Heart right ventricle (tissue), 16 donors: ENCODE measurements at places on chromosomes 4 and X. TPM values are rescaled to one million over a fixed set of nuclear protein-coding genes. Genes with fewer than 3 reads are reported as not detected.

- H3K27ac ChIP-seq: no peak overlapping the region
- H3K36me3 ChIP-seq: no peaks in the 10 kb centered on the region
- no peak overlapping the region for H3K4me3 ChIP-seq
- DNase-seq: no peak
- no peaks in the 10 kb centered on the region for H3K27me3 ChIP-seq
These were observed 472.0 kb downstream of the IQCM start for GRCh38 chr4:149343614-149344013.

ASB5 gene
- total RNA-seq: 3.3 TPM

GRCh38 chrX:135974279-135974856, 580 bp upstream of the MMGT1 start:
- peak; percentile 80 for DNase-seq
- H3K4me1 ChIP-seq: peaks cover 24% of the 10 kb centered on the region
- H3K36me3 ChIP-seq: no peaks in the 10 kb centered on the region
- peak overlapping the region; percentile 13 for H3K4me3 ChIP-seq
- peak overlapping the region; percentile 10 for H3K27ac ChIP-seq
- no peaks in the 10 kb centered on the region for H3K27me3 ChIP-seq

GRCh38 chr4:1850276-1850675, 5.7 kb downstream of the LETM1 start:
- H3K36me3 ChIP-seq: peaks cover 28% of the 10 kb centered on the region
- H3K27ac ChIP-seq: no peak overlapping the region
- no peaks in the 10 kb centered on the region for H3K27me3 ChIP-seq
- no peak overlapping the region for H3K4me3 ChIP-seq
- H3K4me1 ChIP-seq: peaks cover 26% of the 10 kb centered on the region

TASL gene
- 0.47 TPM for total RNA-seq

DNA sequence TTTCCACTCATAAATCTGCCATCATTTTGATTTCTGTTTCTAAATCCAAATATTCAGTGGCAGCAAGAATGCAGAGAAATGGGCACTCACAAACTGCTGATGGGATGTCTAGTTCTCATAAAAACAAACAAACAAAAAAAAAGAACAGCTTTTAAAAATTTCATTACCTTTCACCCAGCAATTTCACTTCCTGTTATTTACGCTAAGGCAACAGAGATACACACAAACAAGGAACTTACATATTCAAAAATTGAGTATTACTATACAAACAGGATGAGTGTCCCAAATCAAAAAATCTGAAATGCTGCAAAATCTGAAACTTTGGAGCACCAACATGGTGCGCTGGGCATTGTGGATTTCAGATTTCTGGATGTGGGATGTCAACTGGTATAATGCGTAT, 36.4 kb downstream of the FAT1 start:
- no peaks in the 10 kb centered on the region for H3K27me3 ChIP-seq
- H3K27ac ChIP-seq: no peak overlapping the region
- no peak for DNase-seq
- no peak overlapping the region for H3K4me3 ChIP-seq

- no peaks in the 10 kb centered on the region for H3K36me3 ChIP-seq
- no peaks in the 10 kb centered on the region for H3K4me1 ChIP-seq
- no peak for DNase-seq
- H3K27ac ChIP-seq: no peak overlapping the region
- H3K4me3 ChIP-seq: no peak overlapping the region
- H3K27me3 ChIP-seq: no peaks in the 10 kb centered on the region
These were observed 342.9 kb upstream of the ADGRL3 start for GRCh38 chr4:60857130-60857753.

GRCh38 chr4:47499700-47500099, 14.6 kb downstream of the ATP10D start:
- no peaks in the 10 kb centered on the region for H3K27me3 ChIP-seq
- H3K4me1 ChIP-seq: peaks cover 5% of the 10 kb centered on the region
- no peak overlapping the region for H3K27ac ChIP-seq

DNA sequence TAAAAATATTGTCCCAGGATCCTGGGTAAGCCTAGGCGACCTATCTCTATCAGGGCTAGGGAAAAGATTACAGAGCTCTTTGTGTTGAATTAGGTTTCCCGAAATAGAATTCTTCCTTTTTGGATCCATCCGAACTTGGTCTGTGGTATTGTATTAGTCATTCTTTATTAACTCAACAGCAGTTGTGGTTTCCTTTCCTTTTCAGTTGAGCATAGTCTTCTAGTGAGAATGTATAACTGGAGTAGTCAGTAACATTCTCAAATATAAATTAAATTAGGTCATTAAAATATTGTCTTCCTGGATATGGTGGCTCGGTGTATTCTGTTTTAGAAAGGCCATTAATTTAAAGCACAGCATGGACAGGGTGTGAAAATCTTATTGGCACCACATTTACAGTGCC, 520.4 kb downstream of the NLGN4X start:
- H3K27ac ChIP-seq: no peak overlapping the region
- DNase-seq: no peak
- no peaks in the 10 kb centered on the region for H3K4me1 ChIP-seq
- no peaks in the 10 kb centered on the region for H3K36me3 ChIP-seq
- H3K27me3 ChIP-seq: no peaks in the 10 kb centered on the region

NDP gene
- total RNA-seq: 0.14 TPM

GRCh38 chr4:95092766-95093165, 335.0 kb downstream of the BMPR1B start:
- no peaks in the 10 kb centered on the region for H3K36me3 ChIP-seq
- no peaks in the 10 kb centered on the region for H3K4me1 ChIP-seq
- no peak for DNase-seq

DNA sequence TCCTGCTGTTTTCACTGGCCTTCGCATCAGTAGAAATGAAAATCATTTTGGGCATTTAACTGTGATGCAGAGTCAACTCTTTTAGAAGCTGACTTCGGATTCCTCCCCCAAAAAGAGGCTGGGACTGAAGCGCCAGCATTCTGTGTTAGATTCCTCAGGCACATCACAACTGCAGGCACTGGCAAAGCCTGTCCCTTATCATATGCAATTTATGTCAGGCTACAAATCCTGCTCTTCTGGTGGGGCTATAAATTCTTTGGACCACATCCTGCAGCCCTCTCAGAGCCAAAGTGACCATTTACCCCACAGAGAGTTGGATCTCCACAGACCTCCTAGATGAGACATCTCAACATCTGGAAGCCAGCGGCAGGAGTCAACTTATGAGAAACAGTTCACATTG, 138.4 kb downstream of the CBR4 start:
- peaks cover 11% of the 10 kb centered on the region for H3K27me3 ChIP-seq
- H3K36me3 ChIP-seq: no peaks in the 10 kb centered on the region
- peaks cover 74% of the 10 kb centered on the region for H3K4me1 ChIP-seq
- no peak overlapping the region for H3K4me3 ChIP-seq
- H3K27ac ChIP-seq: no peak overlapping the region

DGKK gene
- 0.02 TPM for total RNA-seq

DNA sequence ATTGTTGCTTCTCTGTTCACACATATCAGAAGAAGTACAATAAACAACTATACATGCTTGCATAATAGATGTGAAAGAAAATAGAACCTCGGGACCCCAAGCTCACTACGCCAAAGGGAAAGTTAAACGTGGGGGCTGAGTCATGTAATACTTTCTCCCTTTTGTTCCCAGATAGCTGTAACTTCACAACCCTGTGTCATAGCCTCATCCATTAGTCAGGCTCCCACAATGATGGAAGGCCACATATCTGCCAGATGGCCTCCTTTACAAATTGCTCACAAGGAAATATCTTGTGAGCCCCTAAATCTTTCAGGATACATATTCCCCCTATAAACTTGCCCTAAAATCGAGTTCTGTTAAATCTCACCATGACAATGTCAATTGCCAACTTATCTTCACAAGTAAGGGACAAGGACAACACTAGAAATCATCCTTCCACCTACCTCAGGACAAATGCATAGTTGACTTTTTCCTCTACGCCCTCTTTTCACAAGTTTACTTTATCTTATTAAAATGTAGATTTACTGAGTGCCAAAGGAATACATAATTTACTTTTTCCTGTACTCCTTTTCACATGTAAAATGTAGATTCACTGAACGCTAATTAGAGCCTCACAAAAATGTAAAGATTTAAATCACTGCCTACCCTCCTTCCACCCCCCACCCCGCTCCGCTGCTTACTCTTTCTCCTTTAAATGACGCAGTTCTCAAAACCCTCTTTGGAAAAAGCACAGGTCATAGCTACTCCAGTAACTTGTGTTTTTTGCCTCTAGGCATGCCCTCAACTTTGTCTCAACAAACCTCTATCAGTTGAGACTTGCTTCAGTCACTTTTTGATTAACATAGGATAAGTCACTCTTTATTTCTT, 477.1 kb downstream of the DTHD1 start:
- no peaks in the 10 kb centered on the region for H3K27me3 ChIP-seq
- no peaks in the 10 kb centered on the region for H3K4me1 ChIP-seq
- H3K4me3 ChIP-seq: no peak overlapping the region
- no peak for DNase-seq
- H3K36me3 ChIP-seq: no peaks in the 10 kb centered on the region
- no peak overlapping the region for H3K27ac ChIP-seq

PASD1 gene
- total RNA-seq: not detected

- H3K27ac ChIP-seq: no peak overlapping the region
- no peaks in the 10 kb centered on the region for H3K27me3 ChIP-seq
These were observed 674.8 kb downstream of the IQCM start for GRCh38 chr4:149140841-149141240.

DNA sequence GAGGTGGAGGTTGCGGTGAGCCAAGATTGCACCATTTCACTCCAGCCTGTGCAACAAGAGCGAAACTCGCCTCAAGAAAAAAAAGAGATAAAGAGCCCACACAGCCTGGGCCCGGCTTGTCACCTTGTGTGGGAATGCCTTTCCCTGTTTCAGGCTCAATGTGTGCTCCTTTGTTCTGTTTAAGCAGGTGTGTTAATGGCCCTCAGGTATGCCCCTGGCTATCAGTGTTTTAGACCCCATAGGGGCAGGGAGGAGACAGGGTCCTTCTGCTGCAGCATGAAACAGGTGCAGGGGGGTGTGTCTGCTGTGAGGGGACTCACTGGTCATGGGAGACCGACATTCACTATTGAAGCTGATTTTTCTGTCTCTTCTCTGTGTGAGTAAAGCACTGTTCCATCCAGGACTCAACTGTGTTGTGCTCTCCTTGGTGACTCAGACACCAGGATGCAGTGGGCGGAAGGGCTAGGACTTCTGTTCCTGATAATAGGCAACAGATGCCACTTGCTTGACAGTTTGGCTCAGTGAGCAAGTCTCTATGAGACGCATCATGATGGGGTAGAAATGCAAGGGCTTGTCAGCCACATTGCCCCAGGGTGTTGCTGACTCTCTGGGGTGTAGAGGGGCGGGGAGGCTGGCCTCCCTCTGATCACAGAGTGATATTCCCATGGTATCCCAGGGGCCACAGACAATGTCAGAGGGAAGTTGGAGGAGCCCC, 15.6 kb upstream of the LAP3 start:
- no peaks in the 10 kb centered on the region for H3K4me1 ChIP-seq
- no peaks in the 10 kb centered on the region for H3K27me3 ChIP-seq
- no peak overlapping the region for H3K4me3 ChIP-seq
- H3K36me3 ChIP-seq: no peaks in the 10 kb centered on the region
- no peak overlapping the region for H3K27ac ChIP-seq
- DNase-seq: no peak

MAGEB1 gene
- total RNA-seq: not detected

- H3K4me1 ChIP-seq: no peaks in the 10 kb centered on the region
- H3K36me3 ChIP-seq: no peaks in the 10 kb centered on the region
- no peak for DNase-seq
- no peaks in the 10 kb centered on the region for H3K27me3 ChIP-seq
These were observed 196.3 kb upstream of the MAB21L2 start for GRCh38 chr4:150385606-150386005.

- H3K27me3 ChIP-seq: no peaks in the 10 kb centered on the region
- DNase-seq: no peak
- H3K4me3 ChIP-seq: no peak overlapping the region
- H3K36me3 ChIP-seq: no peaks in the 10 kb centered on the region
- H3K4me1 ChIP-seq: peaks cover 3% of the 10 kb centered on the region
- no peak overlapping the region for H3K27ac ChIP-seq
These were observed 85.4 kb downstream of the FAM13A start for GRCh38 chr4:88971536-88971935.

SUPT20HL2 gene
- total RNA-seq: not detected

GRCh38 chr4:86159216-86159615, 200.6 kb downstream of the MAPK10 start:
- H3K36me3 ChIP-seq: no peaks in the 10 kb centered on the region
- no peaks in the 10 kb centered on the region for H3K4me1 ChIP-seq
- no peak overlapping the region for H3K4me3 ChIP-seq
- H3K27ac ChIP-seq: no peak overlapping the region
- no peak for DNase-seq
- no peaks in the 10 kb centered on the region for H3K27me3 ChIP-seq

GRCh38 chr4:140640150-140640748, 71.5 kb upstream of the UCP1 start:
- no peak overlapping the region for H3K27ac ChIP-seq
- H3K4me1 ChIP-seq: peaks cover 11% of the 10 kb centered on the region
- H3K27me3 ChIP-seq: no peaks in the 10 kb centered on the region
- no peak overlapping the region for H3K4me3 ChIP-seq
- peaks cover 69% of the 10 kb centered on the region for H3K36me3 ChIP-seq
- no peak for DNase-seq

DNA sequence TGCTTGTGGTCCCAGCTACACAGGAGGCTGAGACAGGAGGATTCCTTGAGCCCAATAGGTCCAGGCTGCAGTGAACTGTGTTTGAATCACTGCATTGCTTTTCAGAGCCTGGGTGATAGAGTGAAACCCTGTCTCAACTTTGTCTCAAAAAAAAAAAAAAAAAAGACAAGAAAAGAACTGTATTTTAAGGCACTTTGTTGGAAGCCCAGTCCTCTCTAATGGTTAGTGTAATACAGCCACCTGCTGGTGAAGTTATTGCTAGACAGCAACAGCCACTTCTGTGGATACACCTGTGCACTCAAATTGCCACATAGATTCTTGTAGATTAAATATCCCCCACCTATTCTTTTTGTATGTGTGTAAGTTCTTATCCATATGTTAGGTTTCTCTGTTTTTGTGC, 10.1 kb upstream of the FGG start:
- no peak overlapping the region for H3K27ac ChIP-seq
- no peak for DNase-seq
- H3K36me3 ChIP-seq: no peaks in the 10 kb centered on the region
- peaks cover 10% of the 10 kb centered on the region for H3K27me3 ChIP-seq
- no peaks in the 10 kb centered on the region for H3K4me1 ChIP-seq

DAPP1 gene
- 0.24 TPM for total RNA-seq

SOD3 gene
- 36.5 TPM for total RNA-seq

GRCh38 chrX:24203072-24203808, 53.7 kb downstream of the ZFX start:
- H3K4me1 ChIP-seq: peaks cover 14% of the 10 kb centered on the region
- H3K36me3 ChIP-seq: peaks cover 11% of the 10 kb centered on the region
- no peaks in the 10 kb centered on the region for H3K27me3 ChIP-seq
